Activated naive CD4-positive, alpha-beta T cell treated with anti-CD3 and anti-CD28 coated beads, Interleukin-2, amount 10 ng/mL, durations not matched to agents 5 hours and 36 hours (primary cell): ENCODE measurements at places on chromosomes 2 and 18. TPM values are rescaled to one million over a fixed set of nuclear protein-coding genes. Genes with fewer than 3 reads are reported as not detected.

The ERBB4 gene
- not detected for total RNA-seq

The PAPOLG gene
- 21.2 TPM for total RNA-seq

The IKZF2 gene
- total RNA-seq, result 2.3 TPM

The MROH2A gene
- total RNA-seq, result not detected

The MC4R gene
- not detected for total RNA-seq

The TSPYL6 gene
- not detected for total RNA-seq

The MYCN gene
- 0.20 TPM for total RNA-seq

The CD226 gene
- 65.4 TPM for total RNA-seq

The NEUROD1 gene
- total RNA-seq, result not detected

The TEKT4 gene
- not detected for total RNA-seq

The DNER gene
- not detected for total RNA-seq

The RAD51AP2 gene
- not detected for total RNA-seq

The DLX2 gene
- total RNA-seq, result not detected

The CCDC102B gene
- total RNA-seq, result 0.87 TPM

The COL3A1 gene
- 0.51 TPM for total RNA-seq

The RAB6C gene
- not detected for total RNA-seq

The RAB17 gene
- total RNA-seq, result not detected

The MLPH gene
- not detected for total RNA-seq

The VPS4B gene
- 77.4 TPM for total RNA-seq

The FKBP1B gene
- 0.43 TPM for total RNA-seq

The ONECUT2 gene
- total RNA-seq, result not detected

The EFEMP1 gene
- not detected for total RNA-seq

The UGP2 gene
- total RNA-seq, result 148 TPM

The PRSS56 gene
- total RNA-seq, result not detected
